Stimulated activated CD4-positive, alpha-beta T cell treated with anti-CD3 and anti-CD28 coated beads, Interleukin-1b, Interleukin-23, amount 100 ng/mL, for 1 hour (primary cell): ENCODE measurements at places on chromosomes 11 and 22.

DNA sequence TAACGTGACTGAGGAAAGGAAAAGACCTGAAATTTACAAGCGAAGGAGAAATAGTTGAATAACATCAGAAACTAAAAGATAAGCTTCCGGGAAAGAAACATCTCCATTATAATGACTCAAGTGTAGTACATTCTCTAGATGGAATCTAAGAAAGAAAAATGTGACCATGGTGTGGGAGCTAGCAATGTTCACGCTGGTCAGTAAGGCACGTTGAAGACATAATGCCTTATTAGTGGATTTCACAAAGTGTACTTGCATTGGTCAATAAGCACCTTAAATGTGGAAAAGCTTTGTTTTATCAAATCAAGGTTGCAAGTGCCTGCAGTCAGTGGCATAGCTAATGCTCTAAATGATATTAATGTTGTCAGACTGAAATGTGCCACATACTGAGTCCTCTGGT, 2.8 kb upstream of the LARGE1 start:
- DNase-seq: no peak

DNA sequence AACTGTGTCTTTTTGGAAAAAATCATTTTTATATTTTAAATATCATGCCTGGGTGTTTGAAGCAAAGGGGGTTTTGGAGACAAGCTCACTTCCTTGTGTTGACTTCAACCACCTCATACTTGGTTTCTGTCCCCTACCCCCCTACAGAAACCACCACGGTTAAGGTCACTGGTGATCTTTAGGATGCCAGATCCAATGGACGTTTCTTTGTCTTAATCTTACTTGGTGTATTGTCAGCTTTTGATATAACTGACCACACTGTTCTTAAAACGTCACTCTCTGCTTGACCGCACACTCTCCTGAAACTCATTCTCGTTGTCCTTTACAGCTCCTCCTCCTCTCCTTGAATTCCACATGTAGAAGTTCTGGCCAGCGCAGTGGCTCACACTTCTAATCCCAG, 34.8 kb upstream of the SWAP70 start:
- no peak for DNase-seq

- DNase-seq: no peak
Measured at GRCh38 chr22:46622081-46622521, 1.9 kb downstream of the GRAMD4 start.

DNA sequence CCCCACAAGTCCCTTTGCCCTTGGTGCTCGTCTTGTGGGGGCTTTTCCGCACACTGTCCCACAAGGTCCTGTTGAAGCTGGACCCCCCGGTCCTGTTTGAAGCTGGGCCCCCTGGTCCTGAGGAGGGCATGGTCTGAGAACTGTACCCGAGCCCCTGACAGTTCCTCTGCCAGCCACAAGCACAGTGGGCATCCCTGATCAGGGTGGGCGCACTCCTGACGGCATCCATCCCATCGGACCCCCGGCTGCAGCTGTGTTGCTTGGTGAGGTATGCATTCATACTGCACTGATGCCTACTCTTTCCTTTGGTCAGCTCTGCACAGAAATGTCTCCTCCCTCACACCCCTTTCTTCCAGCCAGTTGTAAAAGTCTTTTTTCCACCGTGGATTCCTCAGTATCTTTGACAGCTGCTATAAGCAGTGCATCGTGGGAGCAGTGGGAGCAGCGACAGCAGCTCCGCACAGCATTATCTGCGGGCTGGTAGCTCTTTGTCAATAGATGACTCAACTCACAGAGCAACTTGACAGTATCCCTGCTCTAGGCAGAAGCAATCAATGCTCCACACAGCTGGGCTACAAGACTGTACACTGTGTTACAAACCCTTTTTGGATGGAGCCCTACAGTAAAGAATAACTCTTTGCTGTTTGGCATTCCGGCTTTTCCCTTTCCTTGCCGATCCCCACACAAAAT, 1030.8 kb upstream of the CCDC90B start:
- DNase-seq: no peak

DNA sequence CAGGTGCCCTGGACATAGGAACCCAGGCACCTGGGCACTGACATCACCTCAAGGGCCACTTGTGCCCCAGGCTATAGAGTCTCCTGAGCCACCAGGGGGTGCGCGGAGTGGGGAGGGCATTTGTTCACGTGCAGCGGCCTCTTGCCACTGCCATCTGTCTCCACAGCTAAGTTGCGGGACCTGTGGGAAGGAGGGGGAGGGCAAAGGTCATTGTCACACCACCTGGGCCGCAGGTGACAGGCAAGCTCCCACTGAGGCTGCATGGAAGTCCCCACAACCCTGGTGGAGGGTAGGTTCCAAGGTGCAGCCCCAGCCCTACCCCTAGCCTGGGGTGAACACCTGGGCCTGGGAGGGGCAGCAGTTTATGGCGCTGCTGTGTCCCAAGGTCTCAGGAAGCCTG, 79.5 kb downstream of the PIWIL3 start:
- DNase-seq: no peak

DNA sequence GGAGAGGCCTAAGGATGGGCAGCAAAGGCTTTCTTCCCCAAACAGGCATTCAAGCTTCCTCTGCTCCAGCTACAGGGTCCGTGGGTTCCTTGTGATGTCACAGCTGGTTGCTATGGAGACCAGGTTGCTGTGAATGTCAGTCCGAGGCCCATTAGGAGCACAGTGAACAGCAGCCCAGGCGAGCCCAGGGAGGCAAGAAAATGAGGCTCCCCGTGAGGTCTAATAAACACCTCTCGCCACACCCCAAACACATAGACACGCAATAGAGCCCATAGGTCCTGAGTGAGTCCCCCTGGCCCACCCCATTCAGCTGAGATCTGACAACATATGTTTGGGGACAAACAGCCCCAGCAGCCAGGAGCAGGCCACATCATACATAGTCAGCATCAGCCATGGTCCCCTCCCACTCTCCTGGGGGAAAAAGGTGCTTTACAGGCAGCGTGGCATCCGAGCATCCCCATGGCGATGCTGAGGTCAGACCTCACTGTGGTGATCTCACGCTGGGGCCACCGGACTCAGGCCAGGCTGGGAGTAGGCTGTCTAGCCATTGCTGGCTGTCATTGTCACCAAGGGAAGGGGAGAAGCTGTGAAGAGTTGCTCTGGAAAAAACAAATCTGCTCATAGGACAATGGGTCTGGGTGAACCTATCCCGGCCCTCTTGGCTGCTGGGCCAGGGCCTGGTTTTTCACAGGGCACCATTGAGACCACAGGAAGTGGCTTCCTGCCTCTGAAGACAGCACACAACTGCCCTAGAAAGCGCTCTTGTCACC, 23.1 kb upstream of the TP53I11 start:
- no peak for DNase-seq

DNA sequence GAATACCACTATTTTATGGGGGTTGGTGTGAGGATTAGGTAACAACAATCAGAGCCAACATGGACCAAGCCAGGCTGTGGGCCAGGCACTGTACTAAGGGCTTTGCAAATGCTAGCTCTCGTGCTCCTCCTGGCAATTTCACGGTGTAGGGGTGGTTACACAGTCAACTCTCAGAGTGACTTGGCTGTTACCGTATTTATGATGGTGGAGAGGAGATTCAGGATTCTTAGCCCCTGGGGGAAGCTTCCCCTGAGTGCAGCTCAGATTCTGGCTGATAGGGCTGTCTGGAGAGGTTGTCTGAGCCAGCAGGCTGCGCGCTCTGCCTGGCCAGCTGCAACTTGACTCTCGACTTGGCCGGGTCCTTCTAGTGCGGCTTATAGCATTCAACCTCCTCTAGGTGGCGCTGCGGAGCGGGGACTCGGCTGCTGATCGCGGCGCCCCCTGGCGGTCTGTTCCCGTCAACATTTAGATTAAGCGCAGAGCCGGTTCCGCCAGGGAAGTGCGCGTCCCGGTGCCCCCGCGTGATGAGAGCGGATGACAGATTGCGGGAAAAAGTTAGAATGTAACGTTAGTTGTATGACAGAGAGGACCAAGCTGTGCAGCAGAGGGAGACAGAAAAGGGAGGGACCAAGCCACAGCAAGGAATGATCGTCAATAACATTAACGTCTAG, 4.5 kb upstream of the NCF4 start:
- DNase-seq: peak; percentile 89

GRCh38 chr11:105588001-105588400, 21.9 kb upstream of the GRIA4 start:
- no peak for DNase-seq
